Foreskin keratinocyte (primary cell): ENCODE measurements at places on chromosomes 1 and 21. TPM values are rescaled to one million over a fixed set of nuclear protein-coding genes. Genes with fewer than 3 reads are reported as not detected.

MARK1 gene
- 13.4 and 16.2 TPM in 2 replicates for total RNA-seq

AKR7A3 gene
- total RNA-seq: 0.18 and 0.27 TPM in 2 replicates

SERPINC1 gene
- not detected in 2 replicates for total RNA-seq

NPPA gene
- total RNA-seq: not detected in 2 replicates

LYPD8 gene
- not detected in 2 replicates for total RNA-seq

PTGER3 gene
- not detected in 2 replicates for total RNA-seq

HRNR gene
- not detected in 2 replicates for total RNA-seq

CASZ1 gene
- 4.7 and 6.8 TPM in 2 replicates for total RNA-seq

OR2T29 gene
- total RNA-seq: not detected in 2 replicates

OVAAL gene
- not detected in 2 replicates for total RNA-seq

BGLAP gene
- 0.14 and 0.34 TPM in 2 replicates for total RNA-seq

TINAGL1 gene
- total RNA-seq: 167 and 194 TPM in 2 replicates

FAM177B gene
- not detected in 2 replicates for total RNA-seq

PDE4B gene
- not detected in 2 replicates for total RNA-seq

HSD3B1 gene
- total RNA-seq: 0.07 TPM in 1 of 2 replicates, not detected in the other

KRTAP19-4 gene
- total RNA-seq: not detected in 2 replicates

RGS5 gene
- 0.99 and 1.3 TPM in 2 replicates for total RNA-seq

SPATA17 gene
- 0.37 and 0.78 TPM in 2 replicates for total RNA-seq

TBX19 gene
- 0.24 and 0.32 TPM in 2 replicates for total RNA-seq

LHX8 gene
- not detected in 2 replicates for total RNA-seq

FMO1 gene
- total RNA-seq: not detected in 2 replicates
